ENCODE measurements at places on chromosomes 3 and 15. TPM values are rescaled to one million over a fixed set of nuclear protein-coding genes. Genes with fewer than 3 reads are reported as not detected.

DNA sequence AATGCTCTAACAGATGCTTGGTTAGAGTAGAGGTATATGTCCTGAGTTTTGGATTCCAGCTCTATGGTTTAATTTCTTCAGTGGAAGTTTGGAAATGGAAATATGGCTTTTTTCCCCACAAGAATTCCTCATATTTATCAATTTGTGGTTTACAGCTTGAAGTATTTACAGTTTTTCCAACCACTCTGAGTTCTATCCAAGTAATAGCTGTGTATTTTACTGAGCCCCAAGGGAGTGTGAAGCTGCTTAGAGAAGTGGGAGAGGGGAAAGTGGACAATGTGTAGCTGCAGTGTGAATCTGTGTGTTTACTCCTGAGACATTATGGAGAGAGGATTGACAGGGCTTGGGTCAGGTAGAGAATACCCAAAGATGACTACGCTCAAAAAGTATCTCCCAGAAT, 54.5 kb downstream of the NEK11 start:
- no peak for DNase-seq

DNA sequence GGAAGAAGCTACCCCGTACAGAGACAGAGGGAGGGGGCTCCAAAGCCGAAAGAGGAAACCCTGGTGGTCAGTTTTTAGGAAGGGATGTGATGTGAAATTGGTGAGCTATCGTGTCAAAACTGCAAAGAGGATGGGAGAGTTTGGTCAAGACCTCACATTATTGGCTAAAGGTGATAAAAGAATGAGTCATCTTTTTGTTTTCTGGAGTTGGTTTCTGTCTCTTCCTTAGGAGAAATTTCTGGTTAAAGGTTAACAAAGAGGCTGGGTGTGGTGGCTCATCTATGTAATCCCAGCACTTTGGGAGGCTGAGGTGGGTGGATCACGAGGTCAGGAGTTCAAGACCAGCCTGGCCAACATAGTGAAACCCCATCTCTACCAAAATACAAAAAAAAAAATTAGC, 217.8 kb upstream of the CBLB start:
- DNase-seq, result no peak

- DNase-seq, result no peak
Measured at GRCh38 chr3:155386919-155387318, 93.4 kb upstream of the STRIT1 start.

GRCh38 chr3:122094125-122094524, 39.0 kb downstream of the CD86 start:
- DNase-seq, result no peak

GRCh38 chr15:96306321-96306720, 24.2 kb upstream of the NR2F2 start:
- no peak for DNase-seq

DNA sequence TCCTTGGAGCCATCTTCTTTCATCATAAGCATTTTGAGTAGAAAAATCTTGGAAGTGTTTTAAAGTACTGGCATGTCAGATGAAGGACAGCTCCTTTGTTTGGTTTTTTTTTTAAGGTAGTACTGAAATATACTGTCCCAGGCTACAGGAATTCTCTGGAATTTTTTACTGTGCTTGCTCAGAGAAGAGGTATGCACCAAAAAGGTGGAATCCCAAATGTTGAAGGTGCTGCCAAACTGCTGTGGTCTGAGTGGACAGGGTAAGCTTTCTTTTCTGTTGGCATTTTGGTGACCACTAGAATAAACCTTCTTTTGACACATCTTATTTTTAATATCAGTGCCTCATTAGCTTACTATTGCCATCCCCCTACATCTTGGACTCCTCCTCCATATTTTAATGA, 7.2 kb downstream of the GNL3 start:
- no peak for DNase-seq

DNA sequence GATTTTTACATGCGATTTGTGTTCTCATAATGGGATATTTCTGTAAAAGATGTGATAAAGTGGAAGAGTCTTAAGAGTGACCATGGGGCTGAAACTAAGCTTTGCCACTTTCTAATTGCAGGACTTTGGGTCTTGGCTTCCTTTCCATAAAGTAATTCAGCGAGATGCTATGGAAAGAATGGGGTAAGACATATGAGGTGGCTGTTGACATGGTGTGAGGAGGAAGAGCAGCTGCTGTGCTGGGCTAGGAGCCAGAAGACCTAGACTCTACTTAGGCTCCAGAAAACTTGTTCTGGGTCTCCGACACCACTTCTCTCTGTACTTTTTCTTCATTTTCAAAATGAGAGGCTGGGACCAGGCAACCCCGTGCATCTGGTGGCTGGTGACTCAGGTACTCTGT, 654.5 kb upstream of the CFAP20DC start:
- no peak for DNase-seq

GRCh38 chr15:79640206-79640605, 208.1 kb downstream of the MINAR1 start:
- DNase-seq, result no peak

DNA sequence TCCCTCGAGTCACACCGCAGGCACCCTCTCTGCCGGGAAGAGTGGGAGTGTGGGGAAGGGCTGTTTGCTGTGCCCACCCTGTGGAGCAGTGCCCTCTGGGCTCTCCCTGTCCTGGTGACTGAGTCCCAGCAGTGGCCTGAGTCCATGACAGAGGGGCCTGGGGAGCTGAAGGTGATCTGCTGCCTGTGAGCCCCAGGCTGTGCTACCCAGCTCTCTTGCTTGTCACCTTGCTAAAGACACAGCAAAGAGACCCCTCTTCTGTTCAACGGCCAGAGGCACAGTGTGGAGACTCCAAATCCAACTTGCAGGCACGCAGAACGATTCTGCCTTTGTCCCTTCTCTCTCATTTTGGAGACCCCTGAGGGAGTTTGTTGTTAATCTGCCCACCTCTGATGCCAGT, 232.6 kb downstream of the OPA1 start:
- DNase-seq, result no peak

DNA sequence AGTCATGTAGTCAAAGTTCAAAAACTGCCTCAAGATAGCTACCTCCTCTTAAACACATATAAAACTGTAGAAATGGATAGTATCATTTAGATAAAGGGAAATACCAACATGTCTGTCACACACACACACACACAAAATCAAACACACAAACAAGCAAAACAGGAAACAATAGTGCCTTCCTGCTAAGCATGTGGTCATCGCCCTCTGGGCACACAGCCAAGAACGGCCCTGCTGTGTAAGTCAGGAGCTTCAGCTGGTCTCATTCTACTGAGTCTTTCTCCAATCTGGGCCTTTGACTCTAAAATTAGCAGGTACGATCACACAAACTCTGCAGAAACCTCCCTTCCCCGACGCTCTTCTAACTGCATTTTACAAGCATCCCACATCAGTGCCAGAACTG, 272.2 kb upstream of the CHRNA7 start:
- peak; percentile 78 for DNase-seq

GRCh38 chr3:150409512-150410310, 1.6 kb downstream of the TSC22D2 start:
- DNase-seq, result peak; percentile 76

- peak; percentile 83 for DNase-seq
Measured at GRCh38 chr3:13016083-13016720, 57.0 kb downstream of the IQSEC1 start.

- no peak for DNase-seq
Measured at GRCh38 chr15:80171787-80172186, 19.0 kb downstream of the FAH start.

GRCh38 chr3:147775816-147776530, 366.8 kb downstream of the ZIC1 start:
- DNase-seq, result no peak

GRCh38 chr15:91867581-91868026, 14.1 kb downstream of the SLCO3A1 start:
- peak; percentile 66 for DNase-seq

- DNase-seq, result peak; percentile 74
Measured at GRCh38 chr15:28086175-28086703, 12.9 kb downstream of the OCA2 start.

- DNase-seq, result no peak
Measured at GRCh38 chr15:101246391-101246790, 5.5 kb downstream of the CHSY1 start.

- DNase-seq, result no peak
Measured at GRCh38 chr15:88661761-88662556, 23.1 kb downstream of the ISG20 start.

DNA sequence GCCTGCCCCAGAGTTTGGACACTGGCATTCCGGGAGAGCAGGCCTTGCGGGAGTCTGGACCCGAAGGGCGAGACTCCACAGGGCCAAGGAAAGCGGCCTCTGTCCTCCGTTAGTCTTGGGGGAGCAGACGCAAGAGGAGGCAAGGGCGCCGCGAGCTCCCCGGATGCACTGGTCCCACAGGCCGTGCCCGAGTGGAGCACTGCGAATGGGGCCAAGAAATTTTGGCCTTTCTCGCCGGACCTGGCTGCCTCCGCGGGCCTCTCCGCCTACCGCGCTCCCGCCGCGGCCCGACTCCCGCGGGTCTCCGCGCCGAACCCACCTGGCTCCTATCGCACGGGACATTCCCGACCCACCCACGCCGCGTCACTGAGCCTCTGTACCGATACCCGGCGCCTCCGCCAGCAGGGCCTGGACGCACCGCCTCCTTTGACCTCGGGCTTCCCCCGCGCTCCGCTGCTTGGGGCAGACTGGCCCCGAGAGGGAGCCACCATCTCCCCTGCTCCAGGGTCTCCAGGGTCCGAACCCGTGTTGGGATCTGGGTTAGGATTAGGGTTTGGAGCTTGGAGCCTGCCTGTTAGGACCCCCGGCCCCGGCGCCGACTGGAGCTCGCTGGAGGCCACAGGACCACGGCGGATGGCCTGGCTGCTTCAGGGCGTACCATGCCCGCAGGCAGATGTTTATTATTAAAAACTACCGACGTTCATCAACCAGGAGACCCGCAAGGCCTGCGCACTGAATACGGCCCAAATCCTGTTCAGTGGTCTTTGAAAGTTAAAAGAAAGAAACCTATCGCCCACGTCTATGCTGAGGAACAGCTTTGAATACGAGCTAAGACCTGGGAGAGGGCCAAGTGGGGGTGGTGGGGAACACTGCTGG, 11.7 kb downstream of the SHOX2 start:
- DNase-seq, result no peak

DNA sequence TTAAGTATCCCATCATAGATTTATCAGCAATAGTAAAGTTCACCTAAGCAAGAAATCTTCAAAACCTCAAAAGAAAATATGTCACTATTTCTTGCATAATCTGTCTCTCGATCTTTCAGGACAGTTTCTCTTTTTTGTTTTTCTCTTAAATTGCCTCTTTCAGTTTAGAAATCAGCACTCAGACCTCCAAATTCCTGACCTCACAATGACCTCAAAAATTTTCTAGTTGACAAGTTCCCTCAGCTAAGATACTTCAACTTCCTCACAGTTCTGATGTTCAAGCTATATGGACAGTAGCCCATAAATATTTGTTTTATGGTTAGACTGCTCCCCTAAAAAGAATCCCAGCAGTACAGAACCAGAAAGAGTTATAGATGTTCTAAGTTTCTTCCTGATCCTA, 24.1 kb downstream of the SLC24A5 start:
- no peak for DNase-seq

GRCh38 chr3:62365391-62366125, 7.8 kb downstream of the FEZF2 start:
- no peak for DNase-seq

- DNase-seq, result no peak
Measured at GRCh38 chr3:167967257-167968036, 128.3 kb downstream of the GOLIM4 start.

- no peak for DNase-seq
Measured at GRCh38 chr3:106629215-106629832, 747.9 kb upstream of the CCDC54 start.

- no peak for DNase-seq
Measured at GRCh38 chr3:150970665-150971324, 1.7 kb downstream of the CLRN1 start.

GRCh38 chr3:195397524-195397923, 45.3 kb downstream of the ACAP2 start:
- DNase-seq, result no peak

- no peak for DNase-seq
Measured at GRCh38 chr3:179510496-179510895, 52.2 kb upstream of the ACTL6A start.

GRCh38 chr3:88985491-88985890, 121.9 kb upstream of the EPHA3 start:
- DNase-seq, result no peak

DNA sequence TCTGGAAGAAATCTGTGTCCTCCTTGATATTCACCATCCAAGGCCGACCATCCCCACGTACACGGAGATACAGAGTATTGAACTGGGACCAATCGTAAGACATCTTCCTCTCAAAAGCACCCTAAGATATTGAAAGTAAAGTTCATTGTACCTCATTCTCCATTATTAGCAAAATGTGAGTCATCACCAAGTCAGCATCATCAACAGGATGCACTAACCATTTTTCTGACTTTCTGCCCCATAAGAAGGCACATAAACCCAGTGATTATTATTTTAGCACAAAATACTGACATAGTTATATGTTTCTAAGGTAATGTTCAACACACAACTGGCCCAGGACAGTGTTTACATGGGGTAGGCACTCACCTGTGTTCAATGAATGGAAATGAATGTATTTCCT, 7.4 kb downstream of the NDUFAF1 start:
- DNase-seq, result no peak

GRCh38 chr15:95416576-95416975, 913.9 kb upstream of the NR2F2 start:
- DNase-seq, result no peak

- peak; percentile 47 for DNase-seq
Measured at GRCh38 chr3:159322322-159322939, 520.6 kb downstream of the MFSD1 start.

GRCh38 chr3:71078723-71079525, 504.6 kb downstream of the FOXP1 start:
- DNase-seq, result no peak

DNA sequence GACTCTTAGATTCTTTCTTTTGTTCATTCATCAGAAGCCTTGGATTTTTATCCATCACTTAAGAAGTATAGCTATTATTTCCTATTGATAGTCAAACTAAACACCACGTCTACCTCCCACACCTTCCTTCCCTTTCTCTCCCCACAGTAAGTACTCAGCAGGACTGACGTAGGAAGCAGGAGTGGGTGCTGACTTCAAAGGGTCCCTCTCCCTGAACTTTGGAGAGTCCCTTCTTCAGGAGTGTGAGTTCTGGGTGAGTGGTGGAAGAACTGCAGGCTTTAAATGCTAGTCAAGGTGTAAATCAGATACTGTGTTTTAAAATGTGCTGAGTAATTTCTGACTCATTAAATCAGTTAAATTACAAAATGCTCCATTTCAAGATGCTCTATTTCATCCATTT, 126.5 kb upstream of the BFSP2 start:
- DNase-seq, result no peak

- no peak for DNase-seq
Measured at GRCh38 chr3:23756206-23756840, 49.4 kb upstream of the UBE2E1 start.

The THPO gene
- total RNA-seq, result 0.13 TPM

The NOX5 gene
- total RNA-seq, result 0.22 TPM

The IGSF10 gene
- 5.1 TPM for total RNA-seq

The SLC9C1 gene
- 0.11 TPM for total RNA-seq

The AMOTL2 gene
- 133 TPM for total RNA-seq

The HTR3E gene
- not detected for total RNA-seq

The GPR176 gene
- total RNA-seq, result 15.0 TPM

Measured in thyroid gland (tissue), 4 donors.